ENCODE measurements at places on chromosomes 1 and 21. TPM values are rescaled to one million over a fixed set of nuclear protein-coding genes. Genes with fewer than 3 reads are reported as not detected.
A peak's percentile ranks its signal among the peaks of the same experiment; 100 is the strongest.

- no peak for DNase-seq
These were observed 121.3 kb downstream of the GRIK3 start for GRCh38 chr1:36913016-36913415.

GRCh38 chr1:115829023-115829674 lies 11.8 kb downstream of the NHLH2 start:
- DNase-seq, result peak; percentile 70

The TTC39A gene
- total RNA-seq, result 1.4 TPM

The ITLN2 gene
- total RNA-seq, result not detected

The GJA8 gene
- total RNA-seq, result not detected

DNA sequence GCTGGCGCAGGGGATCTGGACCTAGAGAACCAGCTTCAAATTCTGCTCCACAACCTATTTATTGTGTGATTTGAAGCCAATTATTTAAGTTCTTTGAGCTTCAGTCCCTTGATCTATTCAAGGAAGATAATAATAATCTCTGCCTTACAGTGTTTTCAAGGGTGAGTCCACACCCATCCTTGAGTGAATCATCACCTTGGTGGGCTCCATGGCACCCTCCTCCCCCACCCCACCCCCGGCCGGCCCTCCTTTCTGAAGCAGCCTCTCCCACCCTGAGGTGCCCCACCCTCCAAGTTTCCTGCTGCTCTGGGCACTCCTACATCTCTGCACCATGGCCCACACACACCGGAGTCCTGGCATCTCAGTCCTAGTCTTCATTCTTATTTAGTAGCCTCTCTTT lies 38.3 kb downstream of the TCP10L start:
- DNase-seq, result no peak

DNA sequence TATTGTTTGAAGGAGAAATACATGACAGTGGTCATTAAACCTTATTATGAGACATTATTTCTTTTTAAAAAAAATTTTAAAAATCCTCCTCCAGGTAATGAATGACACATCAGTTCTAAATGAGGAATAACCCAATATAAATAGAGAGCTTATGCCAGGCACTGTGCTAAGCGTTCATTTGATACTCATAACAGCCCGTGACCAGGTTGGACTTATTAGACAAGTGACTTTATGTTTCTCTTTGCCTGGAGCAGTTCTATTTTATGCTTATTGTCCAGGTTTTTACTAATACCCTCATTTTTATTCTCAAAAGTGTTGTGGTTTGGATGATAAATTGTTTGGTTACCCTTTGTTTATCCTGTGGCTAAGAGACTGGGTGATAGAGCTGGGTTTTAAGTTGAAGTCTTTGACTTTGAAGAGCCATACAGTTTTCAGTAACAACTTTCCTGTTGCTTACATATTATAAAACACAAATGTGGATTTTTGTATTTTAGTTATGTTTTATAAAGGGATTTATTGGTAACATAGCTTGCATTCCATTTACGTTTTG lies 84.2 kb downstream of the RABGAP1L start:
- DNase-seq, result peak; percentile 37

GRCh38 chr1:9782116-9782751 lies 41.5 kb downstream of the CLSTN1 start:
- no peak for DNase-seq

GRCh38 chr1:243428617-243429342 lies 172.9 kb downstream of the SDCCAG8 start:
- no peak for DNase-seq

DNA sequence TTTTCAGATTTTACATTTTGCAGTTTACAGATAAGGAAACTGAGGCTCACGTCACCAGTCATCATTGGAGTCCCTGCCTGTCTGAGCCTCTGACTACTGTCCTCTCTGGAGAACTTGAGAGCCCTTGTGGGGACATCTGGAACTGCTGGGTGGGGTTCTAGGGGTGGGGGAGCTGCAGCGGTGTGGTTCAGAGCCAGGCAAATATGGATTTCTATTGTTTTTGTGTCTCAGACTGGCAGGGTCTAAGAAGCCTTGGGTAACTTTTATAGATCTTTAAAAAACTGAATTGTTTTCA lies 46.9 kb downstream of the IER5 start:
- DNase-seq, result no peak

- DNase-seq, result peak; percentile 11
These were observed 1242.4 kb upstream of the ADGRL4 start for GRCh38 chr1:80248886-80249285.

The HSPB7 gene
- 0.45 TPM for total RNA-seq

GRCh38 chr21:33975548-33976081 lies 60.0 kb upstream of the ATP5PO start:
- DNase-seq, result peak; percentile 45

DNA sequence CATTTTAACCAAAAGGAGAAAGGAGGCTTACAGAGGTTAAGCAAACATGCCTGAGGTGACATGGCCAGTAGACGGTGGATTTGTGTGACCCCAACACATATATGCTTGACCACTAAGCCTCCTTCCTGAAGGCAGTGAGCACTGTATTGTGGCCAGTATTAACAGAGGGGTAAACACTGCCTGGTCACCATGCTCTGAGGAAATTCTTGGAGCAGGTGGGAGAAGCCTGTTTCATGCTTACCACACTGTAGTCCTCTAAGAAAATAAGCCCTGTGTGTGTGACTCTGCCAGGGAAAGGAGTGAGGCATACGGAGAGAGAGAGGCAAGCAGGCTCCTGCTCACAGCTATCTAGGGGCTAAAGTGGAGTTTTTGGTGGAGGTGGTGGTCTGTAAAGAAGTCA lies 102.7 kb downstream of the KCND3 start:
- no peak for DNase-seq

The MNDA gene
- total RNA-seq, result not detected

The TNFRSF4 gene
- total RNA-seq, result 0.41 TPM

- DNase-seq, result peak; percentile 79
These were observed 35.5 kb upstream of the PARP1 start for GRCh38 chr1:226443439-226443838.

DNA sequence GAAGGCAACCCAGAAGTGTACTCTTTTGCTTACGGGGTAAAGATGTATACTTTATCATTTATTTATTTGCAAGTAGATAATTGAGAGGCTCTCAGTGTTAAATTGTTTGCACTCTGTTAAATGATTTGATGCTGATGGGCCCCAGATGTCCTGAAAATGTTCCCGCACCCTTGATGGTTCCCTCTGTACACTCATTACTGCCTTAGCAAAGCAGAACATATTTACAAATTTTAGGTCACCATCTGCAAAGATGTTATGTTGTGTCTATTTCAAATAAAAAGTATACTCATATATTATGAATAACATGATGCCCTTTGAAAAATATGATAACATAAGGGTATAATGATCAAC lies 240.5 kb upstream of the SNX7 start:
- DNase-seq, result no peak

- DNase-seq, result no peak
These were observed 49.3 kb downstream of the AZIN2 start for GRCh38 chr1:33130297-33130696.

GRCh38 chr1:14369526-14370213 lies 228.8 kb upstream of the KAZN start:
- DNase-seq, result no peak

GRCh38 chr1:33295450-33296081 lies 25.3 kb downstream of the A3GALT2 start:
- peak; percentile 14 for DNase-seq

- DNase-seq, result no peak
These were observed 65.5 kb upstream of the RGS7 start for GRCh38 chr1:241422470-241422869.

The AIDA gene
- total RNA-seq, result 86.5 TPM

GRCh38 chr1:172585861-172586260 lies 52.9 kb downstream of the SUCO start:
- peak; percentile 36 for DNase-seq

The G0S2 gene
- total RNA-seq, result 15.1 TPM

- DNase-seq, result peak; percentile 46
These were observed at the start of gene MAN1C1 for GRCh38 chr1:25616095-25616986. Gene MAN1C1, plus strand, starts transcription at chr1:25616791. Its CDS starts 1,007 bp downstream, at chr1:25617798.

- no peak for DNase-seq
These were observed 15.3 kb upstream of the VWA5B1 start for GRCh38 chr1:20275319-20275925.

GRCh38 chr1:119595168-119595567 lies 52.9 kb downstream of the ZNF697 start:
- no peak for DNase-seq

The FCN3 gene
- total RNA-seq, result not detected

GRCh38 chr1:245501633-245502032 lies 346.8 kb downstream of the KIF26B start:
- no peak for DNase-seq

DNA sequence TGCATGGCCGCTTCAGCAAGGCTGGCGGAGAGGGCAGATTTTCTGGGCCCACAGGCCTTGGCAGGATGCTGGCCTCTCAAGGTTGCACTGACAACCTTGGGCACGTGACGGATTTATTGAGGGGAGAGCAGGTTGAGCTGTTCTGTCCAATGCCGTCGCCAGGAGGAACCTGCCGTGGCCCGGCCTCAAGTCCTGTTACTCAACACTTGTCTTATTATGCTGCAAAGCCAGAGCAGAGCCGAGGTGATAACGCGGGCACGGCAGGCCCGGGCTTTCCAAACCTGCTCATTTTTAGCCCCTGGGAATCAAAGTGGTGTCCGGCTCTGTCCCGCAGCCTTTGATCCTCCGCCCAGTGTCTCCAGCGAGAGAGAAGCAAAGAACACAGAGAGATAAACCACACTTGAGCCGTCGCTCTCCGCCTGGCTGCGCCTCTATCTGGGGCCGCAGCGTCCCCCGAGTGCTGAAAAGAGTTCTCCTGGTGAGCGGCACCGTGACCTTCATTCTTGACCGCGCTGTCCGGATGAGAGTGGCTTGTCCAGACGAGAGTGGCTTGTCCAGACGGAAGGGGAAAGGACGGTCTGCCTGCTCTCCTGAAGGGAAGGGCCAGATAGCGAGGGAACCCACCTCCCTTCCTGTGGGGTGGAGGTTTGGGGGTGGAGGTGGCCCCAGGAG lies 162.3 kb upstream of the ARHGEF16 start:
- no peak for DNase-seq

DNA sequence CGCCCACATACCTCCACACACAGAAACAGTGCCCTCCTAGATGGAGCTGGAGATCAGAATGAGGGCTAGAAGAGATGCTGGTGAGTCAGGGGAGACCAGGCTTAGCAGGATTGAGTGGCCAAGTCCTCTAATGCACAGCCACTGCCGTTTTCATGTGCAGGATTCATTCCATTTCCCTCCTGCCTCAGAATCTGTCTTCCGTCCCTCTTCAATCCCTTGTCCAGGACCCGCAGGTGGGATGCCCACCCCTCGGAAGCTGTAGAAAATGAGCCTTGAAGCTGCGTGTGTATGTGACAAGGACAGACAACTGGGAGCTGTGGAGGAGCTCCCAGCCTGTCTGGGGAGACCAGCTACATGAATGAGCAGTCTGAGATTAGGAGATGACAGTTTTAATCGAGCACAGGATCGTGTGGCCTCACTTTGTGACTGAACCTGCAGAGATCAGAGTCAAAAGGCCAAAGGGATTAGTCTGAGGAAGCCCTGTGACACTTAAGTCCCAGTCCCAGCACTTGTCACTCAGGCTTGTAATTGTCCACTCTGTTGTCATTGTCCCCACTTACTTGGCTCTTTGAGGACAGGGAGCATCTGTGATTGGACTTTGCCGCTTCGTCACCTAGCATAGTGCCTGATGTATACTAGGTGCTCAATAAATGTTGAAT lies 22.0 kb downstream of the LGR6 start:
- DNase-seq, result no peak

GRCh38 chr1:67534627-67535065 lies 104.4 kb upstream of the SERBP1 start:
- DNase-seq, result peak; percentile 56

DNA sequence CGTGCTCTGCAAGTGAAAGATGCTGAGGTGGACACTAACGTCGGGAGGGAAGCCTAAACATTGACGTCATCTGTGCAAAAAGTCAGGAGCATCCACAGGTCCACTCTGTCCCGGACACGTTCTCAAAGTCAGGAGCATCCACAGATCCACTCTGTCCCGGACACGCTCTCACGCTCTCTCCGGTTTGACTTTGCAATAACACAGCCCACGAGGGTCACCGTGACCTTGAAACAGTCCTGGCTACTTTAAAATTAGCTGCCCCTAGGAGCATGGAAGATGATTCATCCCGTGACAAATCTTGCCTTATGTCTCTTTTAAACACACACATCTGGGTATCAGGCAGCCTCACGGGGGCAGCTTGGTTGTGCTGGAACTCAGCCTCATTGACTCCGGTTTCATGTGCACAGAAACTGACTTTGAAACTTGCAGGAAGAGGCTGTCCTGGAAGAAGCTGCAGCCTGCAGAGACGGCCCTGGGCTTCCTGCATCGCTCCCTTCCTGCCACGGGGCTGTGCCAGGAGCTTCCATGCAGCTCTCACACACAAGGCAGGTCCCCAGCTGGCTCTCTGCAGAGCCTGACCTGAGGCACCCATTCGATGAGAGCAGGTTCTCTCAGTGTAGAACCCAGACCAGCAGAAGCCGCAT lies 18.1 kb upstream of the COL18A1 start:
- DNase-seq, result peak; percentile 85

The LCE1B gene
- not detected for total RNA-seq

DNA sequence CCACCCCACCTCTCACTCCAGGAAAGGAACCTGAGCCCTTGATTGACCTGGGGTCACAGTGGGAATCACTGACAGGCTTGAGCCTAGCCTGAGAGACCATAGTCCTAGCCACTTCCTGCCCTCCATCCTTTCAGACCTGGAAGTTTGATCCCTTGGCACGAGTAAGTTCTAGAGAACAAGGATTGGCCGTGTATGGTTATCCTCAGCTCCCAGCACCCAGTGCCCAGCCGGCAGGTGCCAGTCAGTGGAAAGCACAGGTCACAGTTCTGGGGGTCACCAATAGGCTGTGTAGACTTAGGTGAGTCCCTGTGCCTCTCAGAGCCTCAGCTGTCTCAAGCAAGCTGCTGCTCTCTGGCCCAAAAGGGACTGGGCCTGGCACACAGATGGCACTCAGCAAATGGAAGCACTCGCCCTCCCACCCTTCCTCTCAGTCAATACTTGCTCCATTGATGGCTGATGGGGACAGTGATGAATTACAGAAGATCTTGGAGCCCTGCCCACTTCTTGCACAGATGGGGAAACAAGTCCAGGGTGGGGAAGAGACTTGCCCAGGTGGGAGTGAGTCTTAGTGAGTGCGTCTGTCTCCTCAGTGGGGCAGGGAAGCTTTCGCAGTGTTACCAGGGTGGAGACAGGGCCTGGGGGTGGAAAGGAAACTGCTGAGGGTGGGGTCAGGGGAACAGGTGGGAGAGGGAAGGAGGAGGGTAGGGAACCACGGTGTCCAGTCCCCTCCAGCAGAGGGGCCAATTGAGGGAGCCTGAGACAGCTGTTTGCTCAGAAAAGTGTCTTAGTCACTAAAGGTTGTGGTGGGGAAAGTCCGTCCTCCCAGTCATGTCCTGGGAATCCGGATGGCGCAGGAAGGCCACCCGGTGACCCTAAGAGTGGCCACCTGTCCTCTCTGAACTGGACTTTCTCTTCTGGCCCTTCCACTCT lies 2.6 kb upstream of the KCNQ4 start:
- no peak for DNase-seq

The LCE2C gene
- total RNA-seq, result not detected

Data from astrocyte (in vitro differentiated cells and primary cell).